Nephron progenitor cell (in vitro differentiated cells): ENCODE measurements at places on chromosomes 16 and 17.

GRCh38 chr17:43545383-43545632, 832 bp downstream of the ETV4 start:
- no peak for DNase-seq

- DNase-seq, result no peak
Observed at GRCh38 chr17:12078791-12079190, 58.1 kb downstream of the MAP2K4 start.

DNA sequence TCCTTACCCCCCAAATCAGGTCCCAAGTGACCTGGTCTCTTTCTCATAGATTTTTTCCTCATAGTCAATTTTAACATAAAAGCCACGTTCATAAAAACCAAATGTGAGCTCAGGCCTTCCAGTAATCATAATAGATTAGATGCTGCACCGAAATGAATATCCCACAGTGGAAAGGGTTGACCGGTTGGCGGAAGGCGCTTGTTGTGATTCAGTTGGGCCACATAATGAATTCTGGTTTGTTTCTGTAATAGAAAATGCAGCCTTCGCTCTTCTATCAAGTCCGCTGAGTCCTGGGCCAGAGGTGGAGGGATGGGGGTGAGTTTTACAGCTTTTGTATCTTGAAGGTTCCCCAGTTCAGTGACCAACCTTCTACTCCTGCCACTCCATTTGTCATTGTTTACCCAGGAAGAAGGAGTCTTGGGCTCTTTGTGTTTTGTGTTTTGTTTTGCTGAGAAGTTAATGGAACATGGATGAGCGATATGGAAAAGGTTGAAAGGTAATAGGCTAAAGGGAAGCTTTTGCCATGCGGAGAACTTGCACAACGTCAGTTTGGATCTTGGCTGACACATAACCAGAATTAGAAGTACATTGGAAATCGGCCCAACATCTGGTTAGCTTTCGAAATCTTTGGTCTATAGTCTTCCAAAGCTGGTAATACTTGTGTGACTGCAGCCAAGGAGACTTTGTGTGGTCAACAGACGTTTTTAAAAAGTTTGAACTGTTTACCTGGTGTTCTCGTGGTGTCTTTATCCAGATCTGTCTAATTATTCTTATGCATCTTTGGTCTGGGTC, 89.5 kb downstream of the CLEC16A start:
- no peak for DNase-seq

DNA sequence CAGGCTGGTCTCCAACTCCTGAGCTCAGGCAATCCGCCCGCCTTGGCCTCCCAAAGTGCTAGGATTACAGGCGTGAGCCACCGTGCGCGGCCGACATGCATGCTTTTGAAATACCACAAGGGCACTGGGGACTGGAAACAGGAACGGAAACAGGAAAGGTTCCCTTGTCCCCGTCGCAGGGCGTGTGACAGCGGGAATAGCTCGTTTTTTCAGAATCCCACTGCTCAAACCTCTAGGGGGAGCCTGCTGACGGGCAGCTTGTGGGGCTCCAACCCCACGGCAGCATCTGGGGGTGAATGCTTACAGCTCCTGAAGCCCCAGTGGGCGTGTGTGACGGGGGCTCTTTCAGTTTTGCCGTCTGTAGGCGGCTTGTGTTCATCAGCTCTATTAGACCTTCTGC, 18.8 kb upstream of the ASGR2 start:
- peak; percentile 35 for DNase-seq

GRCh38 chr17:28131599-28131998, 89.1 kb downstream of the NLK start:
- DNase-seq, result no peak

GRCh38 chr16:31504159-31504558, 4.0 kb downstream of the RUSF1 start:
- DNase-seq, result no peak

DNA sequence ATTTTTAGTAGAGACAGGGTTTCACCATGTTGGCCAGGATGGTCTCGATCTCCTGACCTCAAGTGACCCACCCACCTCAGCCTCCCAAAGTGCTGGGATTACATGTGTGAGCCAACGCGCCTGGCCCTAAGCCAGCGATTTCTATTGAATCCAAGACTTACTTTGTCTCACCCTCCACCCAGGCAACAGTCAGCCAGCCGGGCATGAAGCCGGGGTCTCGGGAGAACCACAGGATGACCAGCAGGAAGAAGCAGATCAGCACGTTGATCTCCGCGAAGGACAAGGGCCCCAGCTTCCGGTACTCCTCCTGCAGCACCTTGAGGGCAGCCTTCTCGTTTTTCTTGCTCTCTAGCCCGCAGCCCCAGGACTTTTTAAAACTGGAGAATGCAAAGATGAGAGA, 17.6 kb downstream of the SLC13A5 start:
- no peak for DNase-seq

DNA sequence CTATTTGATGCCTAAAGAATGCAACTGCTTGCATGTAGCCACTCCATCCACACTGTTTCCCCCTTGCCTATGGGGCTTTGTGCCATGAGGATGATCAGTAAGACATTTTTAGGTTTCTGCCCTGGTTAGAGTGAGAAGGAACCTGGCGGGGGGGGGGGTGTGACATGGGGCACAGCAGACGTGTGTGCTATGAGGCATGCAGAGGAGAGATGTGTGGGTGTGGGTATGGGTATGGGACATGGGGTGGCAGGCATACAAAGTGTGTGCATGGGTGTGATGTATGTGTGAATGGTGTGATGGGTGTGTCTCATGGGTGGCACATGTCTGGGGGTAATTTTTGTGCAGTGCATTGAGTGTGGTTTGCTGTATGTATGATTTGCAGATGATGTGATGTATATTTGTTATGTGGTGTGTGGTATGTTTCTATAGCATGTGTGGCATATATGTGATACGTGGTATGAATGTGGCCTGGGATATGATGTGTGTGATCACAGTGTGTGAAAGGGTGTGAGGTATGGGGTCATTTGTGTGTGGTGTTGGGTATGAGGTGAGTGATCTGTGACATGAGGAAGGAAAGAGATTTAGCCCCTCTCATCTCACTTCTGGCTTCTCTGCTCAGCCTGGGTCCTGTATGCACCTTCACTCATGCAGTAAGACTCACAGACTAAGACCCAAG, 14.9 kb downstream of the CCDC182 start:
- no peak for DNase-seq

- DNase-seq, result no peak
Observed at GRCh38 chr17:28874750-28875149, 19.9 kb downstream of the ERAL1 start.

- no peak for DNase-seq
Observed at GRCh38 chr16:10352262-10352661, 33.6 kb upstream of the ATF7IP2 start.

DNA sequence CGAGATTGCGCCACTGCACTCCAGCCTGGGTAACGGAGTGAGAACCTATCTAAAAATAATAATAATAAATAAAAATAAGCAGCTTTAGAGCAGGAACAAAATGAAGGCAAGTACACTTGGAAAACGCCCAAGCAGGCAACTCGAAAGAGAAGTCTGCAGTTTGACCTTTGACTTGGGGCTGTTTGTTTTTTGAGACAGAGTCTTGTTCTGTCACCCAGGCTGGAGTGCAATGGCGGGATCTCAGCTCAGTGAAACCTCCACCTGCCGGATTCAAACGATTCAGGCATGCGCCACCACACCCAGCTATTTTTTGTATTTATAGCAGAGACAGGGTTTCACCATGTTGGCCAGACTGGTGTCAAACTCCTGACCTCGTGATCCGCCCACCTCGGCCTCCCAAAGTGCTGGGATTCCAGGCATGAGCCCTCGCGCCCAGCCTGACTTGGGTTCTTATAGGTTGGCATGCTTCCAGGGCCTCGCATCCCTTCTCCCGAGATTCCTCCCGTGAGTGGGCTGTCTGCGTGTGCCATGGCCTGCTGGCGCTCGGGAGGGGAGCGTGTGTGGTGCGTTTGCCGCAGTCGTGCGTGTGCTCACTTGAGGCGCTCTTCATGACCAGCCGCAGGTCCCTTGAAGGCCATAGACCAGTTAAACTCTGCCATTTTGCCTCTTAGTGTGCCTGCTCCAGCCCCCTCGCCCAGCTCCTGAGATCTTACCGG, 18.4 kb upstream of the UBE2I start:
- DNase-seq, result no peak

DNA sequence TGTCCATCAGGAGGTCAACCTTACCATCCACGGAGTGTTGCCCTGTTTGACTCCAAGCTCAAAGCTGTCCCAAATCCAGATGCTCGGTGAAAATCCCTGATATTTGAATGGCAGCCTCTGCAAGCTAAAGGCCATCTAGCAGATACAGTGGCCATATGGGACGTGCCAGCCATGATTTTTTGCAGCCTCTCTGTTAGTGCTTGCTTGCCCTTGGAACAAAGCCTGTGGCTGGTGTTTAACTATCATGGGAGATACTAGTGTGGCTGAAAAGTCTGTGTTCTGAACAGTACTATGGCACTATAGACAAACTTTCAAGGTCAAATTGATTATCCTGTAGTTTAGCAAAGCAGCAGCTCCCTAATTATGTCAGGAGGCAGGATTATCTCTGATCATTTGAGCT, 214.3 kb downstream of the CDH13 start:
- DNase-seq, result no peak

DNA sequence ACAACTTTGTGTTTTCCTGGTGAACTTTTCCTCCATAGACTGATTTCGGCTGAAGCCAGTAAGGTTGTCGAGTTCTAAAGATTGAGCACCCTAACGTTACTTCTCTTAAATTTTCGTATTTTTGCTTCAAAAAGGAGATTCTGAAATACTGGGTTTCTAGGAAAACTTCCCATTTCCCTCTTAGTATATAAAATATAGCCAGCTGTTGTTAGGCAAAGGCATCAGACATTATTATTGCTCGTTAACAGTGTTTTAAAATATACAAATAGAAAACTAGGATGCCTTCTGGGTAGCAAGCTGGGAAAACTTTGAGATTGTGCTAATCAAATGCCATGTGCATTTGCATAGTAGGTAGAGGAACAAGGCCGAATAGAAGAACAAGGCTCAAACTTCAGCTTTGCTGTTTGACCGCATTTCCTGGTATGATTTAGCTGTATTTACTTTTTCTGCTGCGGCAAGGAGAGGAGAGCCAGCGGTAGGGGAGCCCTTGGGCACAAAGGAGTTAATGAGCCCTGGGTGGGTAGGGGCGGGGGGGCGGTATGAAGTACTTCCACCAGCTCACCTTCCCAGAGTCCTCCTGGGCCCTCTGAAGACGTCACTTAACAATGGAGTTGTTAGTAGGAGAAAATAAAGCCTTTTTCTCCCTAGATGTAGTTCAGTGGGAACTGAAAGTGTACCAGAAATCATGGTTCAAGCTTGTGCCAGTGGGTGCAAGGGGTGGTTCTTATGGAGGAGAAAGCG, 151.9 kb downstream of the MSI2 start:
- peak; percentile 43 for DNase-seq

DNA sequence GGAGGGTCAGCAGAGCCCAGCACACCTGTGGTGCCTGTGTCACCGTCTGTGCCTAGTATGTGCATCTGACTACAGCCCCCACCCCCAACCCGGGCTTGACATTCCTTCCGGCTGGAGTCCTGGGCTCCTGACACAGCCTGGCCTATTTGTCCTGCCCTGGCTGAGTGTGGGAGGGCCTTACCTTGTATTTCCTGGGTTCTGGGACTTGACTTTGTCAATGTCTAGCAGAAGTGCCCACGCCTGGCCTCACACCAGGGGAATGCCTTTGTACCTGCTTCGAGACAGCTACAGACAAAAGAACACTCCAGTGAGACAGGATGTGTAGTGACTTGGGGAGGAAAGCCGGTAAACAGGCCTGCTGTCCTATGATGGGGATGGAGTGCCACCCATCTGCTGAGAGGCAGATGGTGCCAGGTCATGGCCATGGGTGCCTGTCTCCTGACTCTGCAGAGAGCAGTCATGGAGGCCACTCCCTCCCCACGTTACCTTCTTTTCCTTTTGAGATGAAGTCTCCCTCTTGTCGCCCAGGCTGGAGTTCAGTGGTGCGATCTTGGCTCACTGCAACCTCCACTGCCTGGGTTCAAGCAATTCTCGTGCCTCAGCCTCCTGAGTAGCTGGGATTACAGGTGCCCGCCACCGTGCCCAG, 42.8 kb downstream of the TNFRSF13B start:
- DNase-seq, result no peak

DNA sequence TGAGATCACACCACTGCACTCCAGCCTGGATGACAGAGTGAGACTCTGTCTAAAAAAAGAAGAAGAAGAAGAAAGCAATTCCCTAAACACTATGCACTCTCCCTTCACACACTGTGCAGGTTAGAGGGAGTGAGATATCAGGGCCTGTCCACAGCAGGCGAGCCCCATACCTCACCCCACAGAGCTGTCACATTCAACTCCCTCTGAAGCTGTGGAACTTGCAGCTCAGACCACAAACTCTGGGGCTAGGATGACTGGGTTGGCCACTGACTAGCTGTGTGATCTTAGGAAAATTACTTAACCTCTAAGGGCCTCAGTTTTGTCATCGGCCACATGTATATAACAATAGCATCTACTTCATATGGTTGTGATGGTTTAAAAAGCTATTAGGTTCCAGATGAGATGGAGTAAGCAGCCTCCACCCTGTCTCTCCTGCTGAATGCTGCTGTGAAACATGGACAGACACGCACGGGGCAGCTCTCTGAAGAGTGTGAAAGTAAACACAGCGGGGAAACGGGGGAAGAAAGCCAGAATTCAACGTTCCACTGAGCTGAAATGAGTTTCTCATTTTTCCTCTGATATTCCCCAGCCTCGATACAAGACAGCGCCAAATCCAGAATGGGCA, 13.6 kb upstream of the PYY start:
- no peak for DNase-seq

GRCh38 chr16:57744642-57744903, 9.0 kb downstream of the KATNB1 start:
- no peak for DNase-seq

- DNase-seq, result no peak
Observed at GRCh38 chr17:73973586-73974409, 229.7 kb upstream of the RPL38 start.

- no peak for DNase-seq
Observed at GRCh38 chr17:65552214-65552613, 9.2 kb downstream of the AXIN2 start.

DNA sequence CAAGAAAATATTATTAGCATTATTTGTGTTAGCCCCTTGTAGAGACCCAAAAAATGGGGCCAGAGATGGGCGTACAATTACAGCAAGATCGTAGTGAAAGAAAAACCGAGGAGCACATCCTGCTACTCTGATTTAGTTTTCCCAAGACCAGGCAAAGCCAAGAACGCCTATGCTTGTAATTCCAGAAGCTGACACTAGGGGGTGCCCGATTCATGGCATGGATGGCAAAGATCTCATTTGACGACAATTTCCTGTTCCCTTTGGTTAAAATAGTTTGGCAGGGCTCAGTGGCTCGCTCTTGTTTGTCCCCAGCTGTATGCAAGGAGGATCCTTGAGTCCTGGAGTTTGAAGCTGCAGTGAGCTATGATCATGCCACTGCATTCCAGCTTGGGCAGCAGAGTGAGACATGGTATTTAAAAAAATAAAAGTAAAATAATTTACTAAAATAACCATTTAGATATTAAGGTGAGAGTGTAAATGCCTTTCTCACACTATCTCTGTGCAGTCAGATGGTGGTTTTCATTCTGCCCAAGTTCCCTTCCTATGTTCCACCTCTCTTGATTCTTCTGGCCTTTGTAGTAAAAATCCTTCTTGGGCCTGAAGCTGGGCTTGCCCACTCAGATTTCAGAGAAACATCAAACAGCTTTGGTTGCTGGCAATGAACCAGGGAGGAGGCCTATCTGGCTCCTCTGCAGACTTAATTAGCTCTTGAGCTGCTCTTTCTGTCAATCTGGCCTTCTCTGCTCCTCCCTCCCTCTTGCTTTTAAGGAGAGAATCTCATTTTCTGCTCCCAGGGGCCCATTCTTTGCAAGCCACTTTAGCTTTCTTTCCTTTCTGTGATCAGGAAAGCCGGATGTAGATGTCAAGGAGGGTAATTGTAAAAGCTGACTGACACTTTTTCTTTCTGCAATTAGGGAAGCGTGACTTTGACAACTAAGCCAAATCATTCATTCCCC, 31.2 kb downstream of the TMEM238L start:
- peak; percentile 65 for DNase-seq
